ENCODE measurements at places on chromosomes 6 and 20.

DNA sequence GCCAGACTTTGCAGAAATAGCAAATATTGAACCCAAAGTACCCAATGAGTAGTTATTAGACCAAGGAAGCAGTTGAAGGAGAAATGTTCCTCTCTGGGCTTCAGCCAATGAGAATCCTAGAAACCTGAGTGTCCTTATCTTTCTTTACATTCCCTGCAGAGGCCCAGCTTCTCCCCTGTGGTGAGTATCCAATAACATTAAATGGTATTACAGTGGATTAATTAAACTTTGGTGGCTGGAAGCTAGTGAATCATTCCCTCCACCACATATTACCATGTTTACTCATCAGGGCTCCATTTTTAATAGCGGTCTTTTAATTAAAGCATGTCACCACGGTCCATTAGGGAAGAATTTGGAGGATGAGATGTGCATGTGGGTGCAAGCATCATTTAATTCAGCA lies 74.0 kb downstream of the UNC5CL start:
- DNase-seq: no peak

DNA sequence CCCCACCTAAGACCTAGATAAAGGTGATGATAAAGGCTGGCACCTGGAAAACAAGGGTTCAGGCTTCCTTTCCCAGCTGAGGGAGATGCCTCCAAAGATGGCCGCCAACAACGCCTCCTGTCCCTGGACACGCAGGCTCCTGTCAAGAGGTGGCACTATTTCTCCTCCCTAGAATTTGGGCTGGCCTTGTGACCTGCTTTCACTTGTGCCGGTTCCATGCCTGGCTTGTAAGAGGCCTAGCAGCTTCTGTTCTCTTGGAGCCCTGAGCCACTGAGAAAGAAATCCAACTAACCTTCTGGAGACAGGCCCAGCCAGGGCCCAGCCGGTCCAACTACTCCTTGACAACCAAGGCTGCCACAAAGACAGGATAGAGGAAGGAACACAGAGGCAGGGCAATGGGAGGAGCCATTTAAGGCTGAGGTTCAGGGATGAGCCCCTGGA lies 60.2 kb upstream of the RALY start:
- peak; percentile 34 for DNase-seq

GRCh38 chr6:135904666-135905065 lies 53.2 kb downstream of the PDE7B start:
- no peak for DNase-seq

DNA sequence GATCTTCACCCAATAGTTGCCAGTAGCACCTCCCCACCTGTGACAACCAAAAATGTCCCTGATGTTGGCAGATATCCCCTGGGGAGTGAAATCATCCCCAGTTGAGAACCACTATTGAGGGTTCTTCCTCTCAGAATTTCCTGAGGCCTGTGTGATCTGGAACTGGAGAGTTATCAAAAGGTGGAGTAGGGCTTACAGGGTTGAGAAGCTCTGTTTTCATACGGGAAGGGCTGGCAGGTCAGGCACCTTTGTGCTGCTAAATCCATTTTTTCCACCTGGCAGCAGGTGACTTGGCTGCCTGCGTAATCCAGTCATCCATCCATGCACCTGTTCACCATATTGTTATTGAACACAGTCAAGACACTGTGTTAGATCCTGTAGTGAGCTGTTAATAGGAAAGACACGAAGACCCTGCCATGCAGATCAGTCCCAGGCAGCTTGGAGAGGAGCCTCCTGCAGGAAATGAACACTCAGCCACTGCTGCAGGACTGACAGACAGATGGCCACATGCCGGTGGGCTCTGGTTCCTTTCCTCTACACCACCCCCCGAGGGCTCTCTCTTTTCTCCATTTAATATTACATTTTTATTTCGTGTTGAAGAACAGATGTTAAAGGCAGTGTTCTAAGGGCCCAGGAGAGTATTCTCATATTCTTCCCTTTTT lies 5.4 kb downstream of the DUSP22 start:
- DNase-seq: no peak

GRCh38 chr6:6882592-6882991 lies 225.2 kb upstream of the RREB1 start:
- no peak for DNase-seq

GRCh38 chr6:41288030-41288753 lies 1.7 kb upstream of the TREM1 start:
- peak; percentile 20 for DNase-seq

DNA sequence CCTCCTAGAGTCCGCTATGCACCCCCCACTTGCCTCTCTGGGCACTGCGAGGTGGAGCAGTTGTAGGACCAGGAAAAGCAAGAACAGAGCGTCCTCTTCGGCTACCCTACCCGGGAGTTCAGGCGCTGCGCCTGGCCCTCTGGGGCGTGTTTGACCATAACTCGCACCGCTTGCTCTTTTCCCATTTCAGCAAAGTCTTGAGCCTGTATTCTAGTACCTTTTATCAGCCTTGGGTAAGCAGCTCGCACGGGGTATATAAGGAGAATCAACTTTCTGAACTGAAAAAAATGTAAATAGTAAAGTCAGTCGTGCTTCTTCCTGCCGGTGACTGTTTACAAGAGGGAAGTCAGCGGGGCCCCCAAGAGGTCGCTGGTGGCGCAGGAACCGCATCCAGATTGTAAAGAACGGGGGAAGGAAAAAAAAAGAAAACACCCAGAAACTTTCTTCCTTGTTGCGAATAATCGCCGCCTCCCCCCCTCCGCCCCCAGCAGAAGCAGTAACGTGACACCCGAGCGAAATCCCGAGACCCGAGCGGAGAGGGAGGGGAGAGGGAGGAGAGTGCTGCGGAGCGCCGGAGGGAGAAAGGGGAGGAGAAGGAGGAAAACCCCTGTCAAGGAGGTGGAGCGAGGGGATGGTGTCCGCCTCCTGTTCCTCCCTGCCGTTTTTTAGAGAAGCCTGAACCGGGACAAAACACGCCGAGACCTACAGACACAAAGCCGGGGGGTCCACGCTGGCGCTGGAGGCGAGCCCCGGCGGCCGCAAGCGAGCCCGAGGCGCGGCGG lies at the start of gene UST:
Gene UST, plus strand, starts transcription at position 668 of the 782 bp plus-strand sequence. CDS start 401 bp downstream, outside the sequence.
- DNase-seq: peak; percentile 36

- DNase-seq: no peak
Measured at GRCh38 chr6:108080010-108080780, 5.7 kb upstream of the OSTM1 start.

- DNase-seq: no peak
Measured at GRCh38 chr6:142195862-142196541, 48.9 kb downstream of the VTA1 start.

GRCh38 chr20:45341939-45342854 lies 6.0 kb downstream of the SDC4 start:
- no peak for DNase-seq

DNA sequence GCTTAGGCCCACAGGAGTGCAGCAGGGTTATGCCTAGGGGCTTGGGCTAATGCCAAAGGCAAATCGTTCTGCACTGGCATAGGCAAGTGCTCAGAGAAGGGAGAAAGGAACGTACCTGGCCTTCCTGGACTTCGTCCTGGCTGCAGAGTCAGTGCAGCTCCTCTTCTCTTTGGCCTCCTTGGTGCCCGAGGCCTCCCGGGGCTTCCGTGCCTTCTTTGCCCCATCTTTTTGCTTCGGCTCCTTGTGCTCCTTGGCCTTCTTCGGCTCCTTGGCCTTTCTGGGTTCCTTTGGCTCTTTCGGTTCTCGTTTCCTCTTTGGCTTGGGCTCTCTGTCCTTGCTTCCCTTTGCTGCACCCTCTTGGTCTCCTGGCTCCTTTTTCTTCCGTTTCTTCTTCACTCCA lies 85.2 kb downstream of the CHD6 start:
- no peak for DNase-seq

DNA sequence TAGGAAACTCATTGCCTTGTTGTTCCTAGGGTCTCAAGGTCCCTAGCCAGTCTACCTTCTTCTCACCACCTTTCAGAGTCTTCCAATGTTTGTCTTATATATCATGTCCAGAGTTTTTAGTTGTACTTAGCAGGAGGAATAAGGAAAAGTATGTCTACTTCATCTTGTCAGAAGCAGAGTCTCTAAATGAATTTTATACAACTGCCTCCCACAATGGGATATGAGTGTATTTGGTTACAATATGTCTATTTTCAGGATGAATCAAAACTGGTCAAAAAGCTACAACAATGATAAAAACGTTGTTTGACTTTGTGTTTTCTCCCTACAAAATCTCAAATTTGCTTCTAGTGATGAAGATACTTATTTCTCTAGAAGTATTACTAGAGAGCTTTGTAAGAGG lies 7.0 kb downstream of the GLO1 start:
- DNase-seq: no peak

GRCh38 chr6:150298030-150298380 lies 70.8 kb upstream of the IYD start:
- DNase-seq: no peak

- DNase-seq: no peak
Measured at GRCh38 chr6:106143665-106144064, 57.5 kb downstream of the PRDM1 start.
